ENCODE measurements at places on chromosomes 7 and 10.

DNA sequence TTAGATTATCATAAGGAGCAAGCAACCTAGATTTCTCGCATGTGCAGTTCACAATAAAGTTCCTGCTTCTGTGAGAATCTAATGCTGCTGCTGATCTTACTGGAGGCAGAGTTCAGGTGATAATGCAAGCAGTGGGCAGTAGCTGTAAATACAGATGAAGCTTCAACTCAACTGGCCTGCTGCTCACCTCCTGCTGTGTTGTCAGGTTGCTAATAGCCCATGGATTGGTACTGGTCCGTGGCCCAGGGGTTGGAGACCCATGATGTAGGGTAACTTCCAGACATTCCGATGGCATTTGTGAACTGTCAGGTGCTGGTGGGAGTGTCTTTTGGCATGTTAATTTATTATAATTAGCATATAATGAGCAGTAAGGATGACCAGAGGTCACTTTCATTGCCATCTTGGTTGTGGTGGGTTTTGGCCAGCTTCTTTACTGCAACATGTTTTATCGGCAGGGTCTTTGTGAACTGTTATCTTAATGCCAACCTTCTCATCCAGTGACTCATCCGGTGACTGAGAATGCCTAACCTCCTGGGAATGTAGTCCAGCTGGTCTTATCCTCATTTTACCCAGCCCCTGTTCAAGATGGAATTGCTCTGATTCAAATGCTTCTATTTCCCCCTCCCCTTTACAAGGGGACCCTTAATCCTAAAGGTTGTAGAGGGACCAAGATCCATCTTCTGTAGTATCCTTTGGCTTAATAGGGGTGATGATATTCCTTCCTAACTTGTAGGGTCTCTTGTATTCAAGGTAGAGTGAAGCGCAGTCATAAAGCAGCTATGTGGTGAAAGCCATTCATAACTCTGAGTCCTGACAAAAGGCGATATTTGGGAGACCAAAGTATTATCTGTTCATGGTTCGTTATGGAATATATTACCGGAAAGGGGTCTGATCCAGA is 165.8 kb downstream of the CCSER2 start:
- DNase-seq = no peak

GRCh38 chr7:6165075-6165474 is 107.3 kb downstream of the CYTH3 start:
- DNase-seq = no peak

GRCh38 chr7:2575046-2575732 is 16.4 kb downstream of the IQCE start:
- DNase-seq = no peak

DNA sequence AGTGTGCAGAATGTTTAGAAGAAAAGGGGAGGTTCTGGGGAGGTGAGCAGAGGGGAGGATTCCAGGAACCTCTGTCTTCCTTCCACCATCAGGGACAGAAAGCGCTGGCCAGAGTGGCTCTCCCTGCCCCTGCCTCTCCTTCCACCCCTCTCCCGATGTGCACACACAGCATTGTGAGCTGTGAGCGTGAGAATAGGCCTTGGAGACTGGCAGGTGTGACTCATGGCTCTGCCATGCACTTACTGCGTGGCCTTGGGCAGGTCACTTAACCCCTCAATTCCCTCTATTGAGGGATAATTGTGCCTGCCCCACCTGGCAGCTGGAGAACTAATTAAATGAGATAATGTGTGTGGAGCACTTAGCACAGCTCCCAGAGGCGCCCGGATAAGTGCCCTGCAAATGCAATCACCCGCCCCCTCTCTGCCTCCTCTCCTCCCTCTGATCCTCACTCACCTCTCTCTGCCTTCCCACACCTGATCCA is 115.4 kb downstream of the ZMIZ1 start:
- DNase-seq = no peak

DNA sequence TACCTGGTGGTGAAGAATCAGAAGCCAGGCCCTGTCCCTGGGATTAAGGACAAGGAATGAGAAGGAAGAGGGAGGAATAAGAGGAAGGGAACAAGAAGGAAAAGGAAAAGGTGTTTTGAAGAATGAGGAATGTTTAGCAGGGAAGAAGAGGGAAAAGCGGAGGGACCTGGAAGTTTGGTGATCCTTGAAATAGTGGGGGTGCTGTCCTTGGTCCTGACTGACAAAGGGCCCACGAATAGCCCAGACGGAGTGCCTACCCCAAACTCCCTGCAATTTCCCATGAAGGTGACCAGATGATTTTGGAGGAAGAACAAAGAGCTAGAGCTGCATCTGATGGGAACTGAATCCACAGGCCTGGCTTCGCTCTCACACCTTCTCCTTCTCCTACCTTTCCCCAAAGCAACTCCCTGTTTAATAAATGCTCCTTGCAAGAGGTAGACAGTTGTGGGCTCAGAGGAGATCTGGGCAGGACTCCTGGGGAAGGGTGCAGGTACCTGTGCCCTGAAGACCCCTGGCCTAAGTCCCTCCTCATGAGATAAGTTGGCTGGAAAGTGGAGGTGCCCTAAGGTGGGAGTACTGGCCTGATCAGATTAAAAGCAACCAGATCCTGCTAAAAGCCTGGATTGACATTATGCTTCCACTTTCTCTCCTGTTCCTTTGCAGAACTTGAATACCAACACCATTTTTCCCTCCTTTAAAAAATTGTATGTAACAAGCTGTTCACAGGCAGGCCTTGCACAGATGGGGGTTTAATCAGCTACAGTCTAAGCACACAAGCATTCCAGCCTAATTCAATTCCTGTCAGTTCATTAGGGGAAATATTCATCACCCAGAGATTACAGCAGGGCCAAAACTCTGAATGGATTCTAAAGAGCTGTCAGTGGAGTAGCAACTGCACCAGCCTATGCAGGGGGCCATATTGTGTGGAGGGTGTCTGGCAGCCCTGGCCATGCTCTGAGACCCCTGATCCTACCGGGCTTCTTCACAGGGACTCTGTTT is 19.4 kb downstream of the KAZALD1 start:
- DNase-seq = no peak

DNA sequence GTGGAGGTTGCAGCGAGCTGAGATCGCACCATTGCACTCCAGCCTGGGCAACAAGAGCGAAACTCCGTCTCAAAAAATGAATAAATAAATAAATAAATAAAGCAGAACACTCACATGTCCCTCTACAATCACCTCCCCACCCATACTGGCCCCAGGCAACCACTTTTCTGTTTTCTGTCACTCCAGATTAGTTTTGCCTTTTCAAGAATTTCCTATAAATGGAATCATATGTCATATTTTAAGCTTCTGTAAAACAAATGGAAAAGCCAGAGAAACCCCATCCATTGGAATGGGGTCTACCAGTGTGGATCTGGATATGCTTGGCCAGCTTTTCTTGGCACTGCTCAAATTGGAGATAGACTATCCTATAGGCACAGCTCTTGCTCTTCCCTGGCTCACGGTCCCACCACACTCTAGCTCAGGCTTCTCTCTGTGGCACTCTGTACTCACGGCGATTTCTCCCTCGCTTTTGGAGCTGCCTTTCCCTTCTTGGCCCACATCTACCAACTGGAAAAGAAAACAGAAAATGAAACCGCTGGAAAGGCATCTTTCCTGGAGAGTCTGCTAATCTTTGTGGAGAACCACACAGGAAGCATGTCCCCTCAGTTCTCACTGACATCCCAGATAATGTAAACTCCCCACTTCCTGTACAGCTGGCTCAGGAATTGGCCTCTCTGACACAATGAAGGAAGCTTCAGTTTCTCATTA is 210.1 kb downstream of the JCAD start:
- no peak for DNase-seq

- no peak for DNase-seq
Measured at GRCh38 chr7:87001214-87001613, 58.2 kb downstream of the ELAPOR2 start.

DNA sequence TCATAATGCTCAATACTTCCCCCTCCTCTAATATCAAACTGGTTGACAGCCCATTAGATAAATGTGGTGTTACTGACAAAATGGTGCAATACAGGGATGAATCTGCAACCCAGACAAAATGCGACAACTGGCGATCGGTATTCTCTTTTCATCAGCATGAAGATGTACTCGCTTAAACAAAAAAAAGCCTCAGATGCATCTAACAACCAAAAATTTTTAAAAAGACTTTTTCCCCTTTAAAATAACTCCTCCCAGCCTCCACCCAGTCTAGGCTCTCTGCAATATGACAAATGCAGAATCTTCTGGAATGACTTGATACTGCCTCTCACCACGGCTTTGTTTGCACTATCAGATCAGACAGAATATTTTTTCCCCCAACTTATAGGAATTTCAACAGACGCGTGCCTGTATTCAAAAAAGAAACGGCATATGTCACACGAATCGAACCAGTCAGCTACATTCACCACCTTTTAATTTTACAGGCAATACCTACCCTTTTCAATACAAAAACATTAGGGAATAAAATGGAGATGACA is 1.2 kb downstream of the YWHAG start:
- no peak for DNase-seq

DNA sequence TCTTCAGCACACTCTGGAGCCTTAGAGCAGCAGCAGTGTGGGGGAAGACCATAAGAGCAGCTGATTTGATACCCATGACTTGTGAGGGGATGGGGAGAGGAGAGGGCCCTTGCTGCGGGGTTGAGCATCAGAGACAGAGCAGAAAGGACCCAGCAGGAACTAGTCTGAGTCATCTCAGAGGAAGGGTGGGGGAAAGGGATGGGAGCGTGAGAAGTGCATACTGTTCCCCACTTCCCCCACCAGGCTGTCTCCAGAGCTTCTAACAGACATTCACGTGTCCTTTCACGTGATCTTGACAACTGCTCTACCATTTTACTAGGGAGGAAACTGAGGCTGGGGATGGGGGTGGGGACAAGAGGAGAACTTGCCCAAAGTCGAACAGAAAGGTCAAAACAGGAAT is 38.7 kb downstream of the FAM241B start:
- DNase-seq = no peak

DNA sequence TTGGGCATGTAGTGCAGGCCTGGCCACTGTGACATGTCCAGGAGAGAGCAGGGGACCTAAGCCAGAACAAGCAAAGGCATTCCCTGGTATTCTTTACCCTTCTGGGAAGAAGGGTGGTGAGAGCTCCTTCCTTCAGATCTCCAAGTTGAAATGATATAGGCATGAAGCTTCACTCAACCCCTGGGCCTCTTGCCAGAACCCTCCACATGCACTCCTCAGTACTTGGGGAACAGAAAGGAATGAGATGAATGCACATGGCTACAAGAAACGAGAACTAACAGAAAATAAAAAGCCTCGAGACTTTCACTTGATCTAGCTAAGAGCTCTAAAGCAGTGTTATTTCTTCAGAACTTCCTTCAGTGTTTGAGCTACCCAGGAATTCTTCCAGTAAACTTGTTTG is 262.2 kb downstream of the ETV1 start:
- no peak for DNase-seq

- DNase-seq = no peak
Measured at GRCh38 chr7:2233926-2234325, 1.2 kb upstream of the MAD1L1 start.

GRCh38 chr10:112151524-112152039 is 32.0 kb downstream of the GPAM start:
- no peak for DNase-seq

DNA sequence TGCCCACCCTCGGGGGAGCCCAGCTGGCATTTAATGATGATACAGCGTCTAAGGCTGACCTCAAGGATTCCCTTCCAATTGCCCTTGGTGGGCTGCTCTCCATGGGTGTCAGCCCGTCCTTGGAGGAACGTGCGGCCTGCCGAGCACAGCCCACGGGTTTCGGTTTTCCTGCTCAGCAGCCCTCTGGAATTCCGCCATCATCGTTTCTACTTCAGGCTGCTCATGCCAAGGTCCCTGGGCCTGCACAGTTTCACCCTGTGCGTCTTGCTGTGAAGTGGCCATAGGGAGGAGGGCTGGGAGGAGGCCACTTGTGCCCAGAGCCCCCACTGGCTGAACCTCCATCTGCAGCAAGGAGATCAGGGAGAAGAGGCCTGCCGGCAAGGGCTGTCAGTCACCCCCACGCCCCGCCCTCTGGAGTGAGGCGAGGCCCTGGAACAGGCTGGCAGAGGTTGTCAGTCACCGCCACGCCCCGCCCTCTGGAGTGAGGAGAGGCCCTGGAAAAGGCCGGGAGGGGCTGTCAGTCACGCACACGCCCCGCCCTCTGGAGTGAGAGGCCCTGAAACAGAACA is 82.8 kb downstream of the CHST15 start:
- no peak for DNase-seq

DNA sequence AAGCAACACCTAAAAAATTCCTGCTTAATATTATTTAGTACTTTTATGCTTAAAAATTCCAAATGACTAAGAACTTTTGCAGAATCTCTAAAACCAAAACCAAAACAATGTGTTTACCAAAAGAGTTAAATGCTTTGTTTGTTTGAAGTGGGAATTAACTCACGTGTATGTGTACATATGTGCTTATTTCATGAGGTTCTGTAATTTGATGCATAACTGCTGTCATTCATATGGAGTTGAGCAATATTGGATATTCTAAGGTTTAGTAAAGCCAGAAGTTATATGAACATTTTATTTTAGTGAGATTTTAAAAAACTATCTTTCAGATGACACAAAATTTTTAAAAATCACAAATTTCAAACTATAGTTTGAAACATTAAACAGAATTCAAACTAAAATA is 157.1 kb downstream of the PIP4K2A start:
- DNase-seq = no peak

GRCh38 chr10:77301305-77301730 is 336.3 kb downstream of the KCNMA1 start:
- DNase-seq = no peak

DNA sequence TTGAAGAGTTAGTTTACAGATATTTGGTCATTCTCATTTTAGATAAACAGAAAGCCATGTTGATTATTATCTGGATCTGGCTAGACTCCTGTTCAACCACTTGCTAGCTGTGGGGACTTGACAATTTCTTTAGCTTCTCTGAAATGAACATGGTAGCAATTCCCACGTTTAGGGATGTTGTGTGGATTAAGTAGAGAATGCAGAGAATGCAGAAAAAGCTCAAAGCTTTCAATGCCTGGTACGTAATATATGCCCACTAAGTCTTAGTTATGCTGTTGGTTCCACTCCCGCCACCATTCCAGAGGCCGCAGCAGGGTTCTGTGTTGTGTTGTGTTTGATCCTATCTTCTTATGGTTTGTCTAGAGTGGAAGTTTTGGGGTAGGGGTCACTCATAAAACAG is 39.2 kb upstream of the RPA3 start:
- DNase-seq = no peak

GRCh38 chr10:13351340-13351915 is 3.3 kb upstream of the SEPHS1 start:
- DNase-seq = no peak

- DNase-seq = peak; percentile 60
Measured at GRCh38 chr10:102712089-102712488, 2.1 kb downstream of the ARL3 start.

Data from GM12864 (cell line).